T-helper 2 cell treated with Interferon-gamma antibody and Interleukin-4, amounts not matched to agents 5 μg/mL and 100 μg/mL, for 36 hours (primary cell): ENCODE measurements at places on chromosomes 1 and 21.

DNA sequence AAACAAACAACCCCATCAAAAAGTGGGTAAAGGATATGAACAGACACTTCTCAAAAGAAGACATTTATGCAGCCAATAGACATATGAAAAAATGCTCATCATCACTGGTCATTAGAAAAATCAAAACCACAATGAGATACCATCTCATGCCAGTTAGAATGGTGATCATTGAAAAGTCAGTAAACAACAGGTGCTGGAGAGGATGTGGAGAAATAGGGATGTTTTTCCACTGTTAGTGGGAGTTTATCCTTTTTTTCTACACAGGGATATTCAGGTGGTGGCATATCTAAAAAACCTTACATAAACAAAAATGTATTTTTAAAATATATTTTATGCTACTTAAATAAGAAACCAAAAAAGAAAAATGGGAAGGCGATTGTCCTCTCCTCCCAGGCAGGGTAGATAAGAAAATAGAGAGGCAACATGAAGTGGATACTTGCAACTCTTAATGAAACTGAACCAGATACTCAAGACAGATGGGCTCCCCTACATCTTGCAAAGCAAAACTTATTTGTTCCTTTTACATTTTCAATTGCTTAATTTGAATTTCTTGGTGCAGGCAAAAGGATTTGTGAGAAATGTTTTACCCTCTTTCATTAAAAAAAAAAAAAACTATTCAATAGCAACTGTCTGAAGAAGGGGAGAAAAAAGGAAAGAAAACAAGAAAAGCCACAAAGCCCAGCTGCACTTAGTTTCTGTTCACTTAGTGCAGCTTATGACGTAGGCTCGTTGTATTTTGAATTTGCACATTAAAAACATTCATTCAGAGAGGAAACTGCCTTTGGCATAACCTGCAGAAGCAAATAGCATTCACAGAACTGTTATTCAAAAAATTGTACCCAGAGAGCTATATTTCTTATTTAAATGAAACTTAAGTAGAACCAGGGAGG, 36.9 kb upstream of the RGS1 start:
- no peak for DNase-seq

DNA sequence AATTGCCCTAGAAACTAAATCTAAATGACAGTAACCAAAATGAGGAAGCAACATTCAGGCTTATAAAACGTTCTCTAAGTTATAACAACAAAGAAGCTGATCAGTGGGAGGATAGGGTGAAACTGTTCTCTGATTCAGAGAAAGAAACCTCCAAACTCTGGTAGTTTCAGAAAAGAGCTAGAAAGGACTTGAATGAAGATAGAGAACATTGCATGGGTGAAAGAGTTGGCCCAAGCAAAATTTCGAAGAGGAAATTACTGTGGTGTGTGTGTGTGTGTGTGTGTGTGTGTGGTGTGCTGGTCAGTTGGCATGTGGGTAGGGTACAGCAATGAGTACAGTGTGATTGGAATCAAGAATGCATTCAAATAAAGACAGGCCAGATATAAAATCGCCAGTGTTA, 16.5 kb upstream of the SPAG17 start:
- DNase-seq: no peak

DNA sequence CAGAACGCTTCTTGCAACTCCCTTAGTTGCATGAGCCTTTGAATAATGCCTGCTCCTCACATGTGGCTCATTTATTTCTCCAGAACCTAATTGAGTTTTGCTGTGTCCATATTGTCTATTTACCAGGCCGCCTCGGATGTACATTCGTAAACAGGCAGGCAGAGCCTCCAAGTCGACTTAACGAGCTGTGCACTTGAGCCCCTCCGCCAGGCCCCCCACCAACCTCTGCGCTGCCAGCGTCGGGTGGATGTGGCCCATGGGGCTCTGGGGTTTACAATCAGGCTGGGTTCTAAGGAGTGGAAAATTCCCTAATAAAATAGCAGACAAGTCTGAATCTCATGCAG, 106.1 kb downstream of the NPHP4 start:
- no peak for DNase-seq

- DNase-seq: no peak
Observed at GRCh38 chr1:238672262-238672661, 714.1 kb upstream of the CHRM3 start.

GRCh38 chr1:95117207-95118066, at the start of gene TLCD4:
TSS of gene TLCD4 (plus strand) at chr1:95117355. CDS start at chr1:95143902, 26,547 bp downstream.
- DNase-seq: no peak

DNA sequence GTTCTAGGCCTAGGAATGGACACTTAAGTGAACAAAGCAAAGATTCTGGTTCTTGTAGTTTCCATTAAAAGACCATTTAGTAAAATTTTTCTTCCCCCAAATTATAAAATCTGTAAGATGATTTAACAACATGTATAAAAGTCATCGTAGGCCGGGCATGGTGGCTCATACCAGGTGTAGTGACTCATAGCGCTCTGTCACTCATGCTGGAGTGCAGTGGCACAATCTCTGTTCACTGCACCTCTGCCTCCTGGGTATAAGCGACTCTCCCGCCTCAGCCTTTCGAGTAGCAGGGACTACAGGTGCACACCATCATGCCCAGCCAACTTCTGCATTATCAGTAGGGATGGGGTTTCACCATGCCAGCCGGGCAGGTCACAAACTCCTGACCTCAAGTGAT, 9.1 kb downstream of the ASPM start:
- DNase-seq: no peak

- no peak for DNase-seq
Observed at GRCh38 chr1:24189528-24189927, 2.4 kb upstream of the IFNLR1 start.

DNA sequence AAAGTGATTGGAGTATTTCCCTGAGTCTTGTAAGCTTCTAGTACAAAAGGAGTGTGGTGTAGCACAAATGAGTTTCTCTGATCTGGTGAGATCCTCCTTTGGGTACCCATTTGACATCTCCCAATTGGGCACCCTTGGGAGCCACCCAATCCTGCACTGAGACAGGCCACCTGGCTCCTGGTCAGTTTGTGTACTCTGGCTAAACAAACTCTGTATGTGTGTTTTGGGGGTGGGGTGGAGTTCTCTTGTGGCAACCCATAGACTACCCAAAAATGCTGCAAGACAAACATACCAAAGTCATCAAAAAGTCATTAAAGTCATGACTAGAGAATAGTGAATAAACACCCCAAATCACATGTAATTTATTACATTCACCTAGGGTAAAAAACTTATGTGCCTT, 8.4 kb upstream of the HIVEP3 start:
- no peak for DNase-seq

DNA sequence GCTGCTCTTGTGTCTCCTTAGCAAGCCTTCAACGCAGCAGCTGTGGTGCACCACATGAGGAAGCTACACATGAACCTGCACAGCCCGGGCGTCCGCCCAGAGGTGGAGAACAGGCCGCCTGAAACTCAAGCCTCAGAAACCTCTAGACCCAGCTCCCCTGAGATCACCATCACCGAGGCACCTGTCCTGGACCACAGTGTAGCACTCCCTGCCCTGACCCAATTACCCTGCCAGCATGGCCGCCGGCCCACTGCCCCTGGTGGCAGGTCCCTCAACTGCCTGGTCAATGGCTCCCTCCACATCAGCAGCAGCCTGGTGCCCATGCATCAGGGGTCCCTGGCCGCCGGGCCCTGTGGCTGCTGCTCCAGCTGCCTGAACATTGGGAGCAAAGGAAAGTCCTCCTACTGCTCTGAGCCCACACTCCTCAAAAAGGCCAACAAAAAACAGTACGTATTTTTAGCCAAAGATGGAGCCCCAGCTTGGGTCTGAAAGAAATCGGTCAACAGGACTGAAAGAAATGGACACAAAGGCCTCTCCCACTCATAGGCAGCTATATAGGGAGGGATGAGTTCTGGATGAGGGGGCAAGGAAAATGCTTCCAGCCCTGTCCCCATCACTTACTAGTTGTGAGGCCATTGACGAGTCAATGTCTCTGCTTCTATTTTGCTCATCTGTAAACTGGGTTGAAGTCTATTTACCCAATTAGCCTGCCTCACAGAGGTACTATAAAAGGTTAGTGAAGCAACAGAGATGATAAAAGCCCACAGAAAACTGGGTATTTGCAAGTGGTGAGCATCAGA, 28.5 kb downstream of the CAMK1G start:
- DNase-seq: no peak

DNA sequence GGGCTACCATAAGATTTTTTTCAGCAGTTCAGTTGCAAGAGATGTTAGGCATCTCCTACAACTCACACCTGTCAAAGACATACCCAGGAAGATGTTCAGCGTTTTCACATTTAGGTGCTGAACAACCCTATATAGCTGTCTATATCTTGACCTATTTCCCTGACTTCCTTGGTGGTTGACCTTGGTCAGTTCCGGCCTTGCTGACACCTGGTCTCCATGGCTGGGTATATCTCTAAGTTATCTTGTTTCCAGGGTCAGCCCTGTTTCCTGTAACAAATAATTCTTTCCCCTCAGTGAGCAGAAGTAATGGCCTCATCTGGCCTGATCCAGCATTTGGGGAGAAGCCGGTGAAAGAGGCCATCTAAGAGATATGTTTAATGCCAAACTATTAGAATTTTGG, 2.4 kb upstream of the BTG2 start:
- no peak for DNase-seq

DNA sequence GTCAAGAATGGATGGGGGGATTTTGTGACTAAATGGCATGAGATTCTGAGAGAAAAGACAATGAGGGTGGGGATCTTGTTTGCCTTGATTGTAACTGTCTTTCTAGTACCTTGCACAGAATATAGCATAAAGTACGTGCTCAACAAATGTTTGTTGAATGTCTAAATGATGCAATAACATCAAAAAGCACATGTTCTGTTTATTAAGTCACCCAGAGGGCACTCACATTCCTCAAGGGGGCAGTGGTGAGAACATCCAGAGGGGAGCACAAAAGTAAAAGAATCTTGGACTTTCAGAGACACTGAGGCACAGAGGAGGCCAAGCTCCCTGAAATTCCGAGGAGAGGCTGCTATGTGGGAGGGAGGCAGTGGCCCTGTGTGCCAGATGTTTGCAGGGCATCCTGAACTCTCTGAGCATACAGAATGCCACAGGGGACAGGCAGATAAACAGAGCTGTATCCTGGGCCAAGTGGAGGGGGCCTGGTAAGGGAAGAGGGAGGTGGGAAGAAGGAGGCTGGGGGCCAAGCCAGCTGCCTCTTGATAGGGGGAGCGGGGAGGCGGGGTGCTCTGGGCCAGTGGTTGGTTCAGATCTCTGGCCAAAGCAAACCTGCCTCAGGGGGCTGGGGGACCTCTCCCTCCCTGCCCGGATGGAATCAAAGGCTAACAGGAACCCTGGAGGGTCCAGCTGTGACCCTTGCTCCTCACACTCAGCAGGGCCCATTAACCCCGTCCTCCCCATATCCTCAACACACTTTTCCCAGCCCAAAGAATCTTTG, 6.5 kb upstream of the ATP1A2 start:
- DNase-seq: no peak

- no peak for DNase-seq
Observed at GRCh38 chr21:27622631-27623030, 655.7 kb upstream of the ADAMTS5 start.

GRCh38 chr1:56175211-56175610, 404.2 kb downstream of the PLPP3 start:
- no peak for DNase-seq

- DNase-seq: no peak
Observed at GRCh38 chr1:167825419-167826079, 88.4 kb downstream of the ADCY10 start.

DNA sequence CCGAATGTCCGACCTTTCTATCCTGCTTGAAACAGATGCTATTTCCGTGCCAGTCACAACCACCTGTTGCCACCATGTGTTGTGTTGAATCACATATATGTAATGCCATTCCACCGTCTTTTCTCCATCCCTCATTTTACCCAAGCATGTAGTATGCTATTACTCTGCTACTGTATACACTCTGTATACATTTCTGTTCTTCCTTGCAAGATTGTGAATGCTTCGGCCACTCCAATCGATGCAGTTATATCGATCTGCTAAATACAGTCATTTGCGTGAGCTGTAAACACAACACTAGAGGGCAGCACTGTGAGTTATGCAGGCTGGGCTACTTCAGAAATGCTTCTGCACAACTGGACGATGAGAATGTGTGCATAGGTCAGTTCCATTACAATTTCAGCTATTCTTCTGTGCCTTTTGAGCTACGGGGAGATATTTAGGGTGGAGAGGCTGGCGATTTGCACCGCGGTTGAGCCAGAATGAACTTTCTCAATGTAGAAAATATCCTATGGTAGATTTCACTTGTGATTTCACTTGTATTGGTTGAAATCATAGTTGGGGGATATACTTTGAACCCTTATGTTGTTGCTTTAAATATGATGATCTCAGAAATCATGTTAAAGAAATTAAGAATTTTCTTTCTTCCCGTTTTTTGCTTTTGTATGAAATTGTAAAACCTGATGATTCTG, 289.8 kb downstream of the NTNG1 start:
- peak; percentile 13 for DNase-seq

DNA sequence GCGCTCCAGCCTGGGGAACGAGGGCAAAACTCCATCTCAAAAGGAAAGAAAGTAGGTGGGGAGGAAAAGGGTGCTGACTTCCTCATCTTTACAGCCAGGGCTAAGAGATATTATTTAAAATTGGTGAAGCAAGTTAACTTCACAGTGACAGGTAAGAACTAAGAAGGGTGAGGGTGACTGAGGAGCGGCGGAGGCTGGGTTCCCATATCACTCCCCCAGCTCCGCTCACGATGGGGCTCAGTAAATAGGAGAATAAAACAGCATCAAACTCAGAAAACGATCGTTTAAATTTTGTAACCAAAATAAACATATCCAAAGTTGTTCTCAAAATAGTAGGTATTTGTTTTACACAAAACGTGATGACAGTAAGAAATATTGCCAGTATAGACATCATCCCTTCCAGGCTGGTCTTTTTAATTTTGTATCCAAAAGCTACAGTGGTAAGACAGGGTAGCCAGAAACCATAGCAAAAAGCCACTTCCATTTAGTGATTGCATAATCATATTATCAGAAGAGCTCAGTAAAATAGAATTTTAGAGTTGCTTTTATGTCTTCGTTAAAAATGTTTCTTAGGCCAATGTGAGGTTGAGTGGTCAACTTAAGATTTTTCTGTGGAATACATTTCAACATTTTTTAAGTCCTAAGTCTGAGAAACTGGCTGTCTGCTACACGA, 26.2 kb upstream of the ADARB1 start:
- no peak for DNase-seq

GRCh38 chr1:56758135-56758534, 61.1 kb downstream of the FYB2 start:
- DNase-seq: no peak
